LNCaP clone FGC (cell line): ENCODE measurements at places on chromosomes 16 and 17.
A peak's percentile ranks its signal among the peaks of the same experiment; 100 is the strongest.

DNA sequence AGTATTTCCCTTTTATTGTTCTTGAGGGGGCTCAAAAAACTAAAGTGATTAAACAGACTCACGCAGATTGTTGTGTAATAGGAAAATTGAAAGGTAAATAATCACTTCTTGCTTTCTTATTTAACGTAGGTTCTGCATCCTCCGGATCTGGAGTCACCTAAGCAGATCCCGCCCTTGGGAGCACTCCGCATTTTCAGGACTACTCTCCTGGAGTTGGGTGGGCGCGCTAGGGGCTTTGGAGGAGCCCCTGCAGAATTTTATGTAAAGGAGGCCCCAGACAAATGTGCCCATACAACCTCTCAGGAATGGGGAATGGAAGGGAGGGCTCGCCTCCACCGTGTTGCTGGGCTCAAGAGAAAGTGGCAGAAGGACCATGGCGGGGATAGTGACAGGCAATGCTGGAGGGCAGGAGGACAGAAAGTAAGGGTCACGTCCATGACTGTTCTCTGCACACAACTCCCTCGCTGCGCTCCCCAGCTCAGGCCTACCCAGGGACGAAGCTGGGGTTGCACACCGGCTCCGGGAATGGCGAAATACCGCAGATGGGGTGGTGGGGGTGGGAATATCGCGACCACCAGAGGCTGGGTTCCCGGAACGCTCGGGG lies 8.3 kb downstream of the MT2A start:
- DNase-seq = no peak

GRCh38 chr17:4789701-4789950 lies 862 bp downstream of the GLTPD2 start:
- DNase-seq = no peak

GRCh38 chr16:4664538-4665418 lies 28.6 kb upstream of the NUDT16L1 start:
- DNase-seq = no peak

DNA sequence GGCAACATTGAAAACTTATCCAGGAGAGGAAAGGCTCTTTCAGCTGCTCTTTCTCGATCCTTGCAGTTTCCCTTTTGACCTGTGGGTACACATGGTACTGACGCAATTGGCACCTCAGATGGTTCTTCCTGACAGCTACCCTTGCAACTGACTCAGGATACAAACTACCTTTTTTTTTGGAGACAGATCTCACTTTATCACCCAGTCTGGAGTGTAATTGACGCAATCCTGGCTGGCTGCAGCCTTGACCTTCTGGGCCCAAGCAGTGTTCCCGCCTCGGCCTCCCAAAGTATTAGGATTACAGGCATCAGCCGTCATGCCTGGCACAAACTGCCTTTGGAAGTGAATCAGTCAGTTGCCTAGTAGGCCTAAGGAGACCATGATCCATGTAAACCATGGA lies 607.2 kb downstream of the WWOX start:
- no peak for DNase-seq

DNA sequence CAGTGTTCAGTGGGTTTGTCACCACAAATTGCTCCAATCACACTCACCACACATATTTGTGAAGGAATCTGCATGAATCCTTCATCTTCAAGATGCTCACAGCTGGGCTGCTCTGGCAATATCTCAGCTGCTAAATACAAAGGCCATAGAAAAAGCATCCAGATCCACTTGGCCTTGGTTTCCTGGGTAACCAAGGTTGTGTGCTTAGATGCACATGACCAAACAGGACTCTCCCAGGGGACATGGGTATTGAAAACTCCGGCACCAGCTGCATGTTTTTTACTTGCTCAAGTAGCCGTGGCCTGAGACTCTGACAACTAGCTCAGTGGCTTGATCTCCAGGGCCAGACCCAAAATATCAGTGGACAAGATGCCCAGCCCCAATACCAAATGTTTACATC lies 131.3 kb downstream of the CBLN1 start:
- no peak for DNase-seq

DNA sequence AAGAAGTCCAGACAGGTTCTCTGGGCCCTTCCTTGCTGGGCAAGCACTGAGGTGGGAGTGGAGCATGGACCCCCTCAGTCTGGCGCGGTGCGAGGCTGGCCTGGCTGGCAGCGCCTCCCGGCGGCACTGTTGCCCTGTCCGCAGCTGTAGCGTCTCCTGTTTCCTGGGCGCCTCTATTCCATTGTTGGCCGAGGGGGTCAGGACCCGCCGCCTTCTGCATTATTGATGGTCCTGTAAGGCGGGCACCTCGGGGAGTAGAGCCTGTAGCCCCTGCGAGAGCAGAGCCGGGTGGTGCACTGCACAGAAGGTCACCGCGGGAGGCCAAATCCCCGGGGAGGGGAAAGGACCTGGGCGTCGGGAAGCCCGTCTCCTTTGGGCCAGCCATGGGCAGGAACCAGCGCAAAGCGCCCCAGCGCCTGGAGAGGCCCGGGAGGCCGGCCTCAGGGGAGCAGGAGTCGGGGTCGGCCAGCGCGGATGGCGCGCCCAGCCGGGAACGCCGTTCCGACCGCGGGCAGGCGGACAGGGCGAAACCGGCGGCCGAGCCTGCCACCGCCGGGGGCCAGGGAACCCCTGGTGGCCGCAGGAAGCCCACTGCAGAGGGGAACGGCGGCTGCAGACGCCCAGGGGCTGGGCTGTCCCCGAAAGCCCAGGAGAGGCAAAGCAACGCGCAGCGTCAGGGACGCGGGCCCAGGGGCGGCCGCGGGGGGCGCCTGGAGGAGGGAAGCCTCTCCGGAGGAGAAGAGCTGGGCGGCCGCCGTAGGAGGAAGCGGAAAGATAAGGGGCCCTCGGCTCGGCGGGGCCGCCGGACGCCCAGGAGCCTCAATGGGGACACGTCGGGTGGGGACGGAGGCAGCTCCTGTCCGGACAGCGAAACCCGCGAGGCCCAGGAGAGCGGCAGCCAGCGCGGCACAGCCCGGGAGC lies at the start of gene MYO15B:
TSS of gene MYO15B (plus strand) at position 126 of the 921 bp plus-strand sequence. CDS start at position 384, 258 bp downstream.
- DNase-seq = no peak

- DNase-seq = no peak
Measured at GRCh38 chr16:3861808-3862451, 18.6 kb downstream of the CREBBP start.

GRCh38 chr17:80565343-80566053 lies 20.9 kb downstream of the RPTOR start:
- DNase-seq = no peak

DNA sequence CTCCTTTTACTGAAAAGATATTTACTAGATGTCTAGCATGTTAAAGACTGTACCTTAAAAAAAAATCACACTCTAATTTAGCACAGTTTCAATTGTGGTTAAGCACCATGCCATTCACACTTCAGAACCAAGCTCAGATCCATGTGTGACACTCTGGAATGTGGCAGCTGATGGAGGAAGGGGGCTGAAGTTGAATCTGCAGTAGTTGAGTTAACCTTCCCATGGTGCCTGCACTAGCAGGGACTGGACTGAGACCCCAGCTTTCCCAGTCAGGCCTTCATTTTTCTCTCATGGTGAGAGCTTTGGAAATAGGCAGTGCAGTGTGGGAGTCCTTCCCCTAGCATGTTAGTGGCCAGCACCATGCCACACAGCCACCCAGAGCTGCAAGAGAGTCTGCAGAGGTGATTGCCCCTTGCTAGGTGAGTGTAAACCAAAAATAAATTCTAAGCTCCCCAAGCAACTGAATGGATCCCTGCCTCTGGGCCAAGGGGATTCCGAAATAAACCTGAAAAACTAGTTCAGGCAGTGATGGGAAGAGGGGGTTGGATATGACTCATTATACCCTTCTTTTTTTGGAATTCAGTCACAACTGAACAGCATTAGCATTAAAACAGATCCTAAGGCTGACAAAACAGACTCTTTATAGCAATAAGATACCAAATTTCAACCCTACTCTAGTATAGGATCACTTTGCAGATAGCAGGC lies 208.5 kb downstream of the WWOX start:
- DNase-seq = no peak

DNA sequence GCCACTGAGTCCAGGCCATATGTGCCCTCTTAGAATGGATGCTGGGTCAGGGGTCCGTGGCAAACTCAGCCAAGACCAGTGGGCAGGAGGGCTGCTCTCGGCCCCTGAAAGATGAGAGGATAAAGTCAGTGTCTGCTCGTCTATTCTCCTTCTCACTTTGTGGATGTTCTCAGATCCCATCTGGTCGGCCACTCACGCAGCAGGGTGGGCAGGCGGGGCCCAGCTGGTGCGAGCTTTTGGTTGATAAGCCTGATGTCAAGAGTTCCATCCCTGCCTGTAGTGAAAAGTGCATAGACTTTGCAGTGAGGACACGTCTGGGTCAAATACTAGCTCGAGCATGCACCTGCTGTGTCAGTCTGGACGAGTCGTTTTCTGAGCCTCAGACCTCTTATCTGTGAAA lies 556.2 kb upstream of the EEF2KMT start:
- no peak for DNase-seq

DNA sequence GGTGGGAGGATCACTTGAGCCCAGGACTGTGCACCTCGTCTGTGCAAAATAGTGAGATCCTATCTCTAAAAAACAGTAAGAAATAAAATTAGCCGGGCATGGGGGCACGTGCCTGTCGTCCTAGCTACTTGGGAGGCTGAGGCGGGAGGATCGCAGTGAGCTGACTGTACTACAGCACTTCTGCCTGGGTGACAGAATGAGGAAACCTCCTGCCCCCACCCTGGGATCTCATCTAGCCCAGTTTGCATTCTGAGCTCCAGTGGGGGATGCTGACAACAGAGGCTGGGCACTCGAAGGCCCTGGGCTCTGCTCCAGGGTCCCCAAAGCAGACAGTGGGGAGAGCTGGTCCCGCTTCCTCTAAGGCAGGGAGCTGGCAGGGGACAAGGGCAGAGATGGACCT lies 7.1 kb downstream of the NAGPA start:
- DNase-seq = no peak

DNA sequence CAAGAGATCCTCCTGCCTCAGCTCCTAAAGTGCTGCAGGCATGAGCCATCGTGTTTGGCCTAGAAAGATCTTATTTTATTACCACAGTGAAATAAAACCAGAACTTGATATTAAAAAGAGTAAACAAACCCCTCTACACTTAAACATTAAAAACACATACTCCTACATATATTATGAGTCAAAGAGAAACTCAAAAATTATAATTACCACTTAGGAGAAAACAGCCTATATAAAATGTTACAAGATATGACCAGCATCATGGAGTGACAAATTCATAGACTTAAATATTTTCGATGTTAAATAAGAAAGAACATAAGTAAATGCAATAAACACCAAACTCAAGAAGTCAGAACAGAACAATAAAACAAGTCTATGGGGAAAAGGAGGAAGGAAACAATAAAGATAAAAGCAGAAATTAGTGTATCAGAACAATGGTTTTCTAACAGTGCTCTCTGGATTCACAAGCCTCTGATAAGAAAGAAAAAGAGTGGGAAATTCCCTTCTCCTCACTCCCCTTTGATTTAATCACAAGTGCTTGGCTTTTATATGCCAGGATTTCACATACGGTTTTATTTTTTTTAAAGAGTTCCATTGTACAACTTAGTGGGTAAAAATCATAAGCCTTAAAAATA lies 23.0 kb downstream of the SKAP1 start:
- peak; percentile 39 for DNase-seq

DNA sequence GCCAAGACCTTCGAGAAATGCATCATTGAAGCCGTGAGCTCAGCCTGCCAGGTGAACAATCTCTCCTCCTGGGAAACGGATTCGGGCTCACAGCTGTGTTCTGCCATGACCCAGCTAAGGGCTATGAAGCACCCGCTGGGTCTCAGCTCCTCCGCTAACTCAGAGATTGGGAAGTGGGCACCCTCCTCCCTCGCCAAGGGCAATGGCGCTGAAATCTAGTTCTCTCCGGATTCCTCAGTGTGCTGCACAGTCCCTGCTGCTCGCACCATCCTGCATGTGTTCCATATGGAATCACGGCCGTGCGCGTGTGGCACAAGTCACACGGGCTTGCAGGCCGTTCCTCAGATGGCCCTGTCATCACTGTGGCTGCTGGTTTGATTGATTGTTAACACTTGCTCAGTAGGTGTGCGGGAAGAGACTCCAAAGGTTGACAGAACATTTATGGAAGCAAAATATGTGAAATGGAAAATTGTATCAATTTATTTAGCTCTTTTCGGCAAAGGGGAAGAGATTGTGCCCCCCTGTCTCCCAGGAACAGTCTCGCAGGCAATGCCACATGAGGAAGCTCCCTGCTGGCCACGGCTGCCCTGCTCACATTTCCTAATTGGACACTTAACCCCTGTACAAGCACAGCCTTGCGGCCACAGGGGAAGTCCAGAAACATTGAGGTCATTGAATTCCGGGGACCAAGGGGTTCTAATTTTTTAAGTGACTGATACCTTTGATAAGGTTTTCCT lies 58.8 kb downstream of the RNF213 start:
- DNase-seq = no peak

DNA sequence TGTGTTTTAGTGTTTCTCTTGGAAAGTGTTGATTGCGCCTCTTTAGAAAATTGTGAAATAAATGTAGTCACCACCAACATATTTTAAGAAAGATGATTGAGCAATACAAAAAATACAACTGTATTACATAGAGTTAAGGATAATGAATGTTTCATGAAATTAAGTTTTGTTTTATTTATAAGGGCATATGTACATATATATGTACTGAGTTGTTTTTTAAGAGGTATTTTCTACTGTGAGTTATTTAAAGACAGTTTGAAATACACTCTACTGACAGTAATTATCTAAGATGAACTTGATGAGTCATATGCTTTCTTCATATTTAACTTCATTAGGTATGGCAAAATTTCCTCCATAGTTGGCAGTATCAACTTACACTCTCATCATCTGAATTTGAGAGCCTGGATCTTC lies 411.7 kb downstream of the HS3ST3B1 start:
- DNase-seq = no peak

DNA sequence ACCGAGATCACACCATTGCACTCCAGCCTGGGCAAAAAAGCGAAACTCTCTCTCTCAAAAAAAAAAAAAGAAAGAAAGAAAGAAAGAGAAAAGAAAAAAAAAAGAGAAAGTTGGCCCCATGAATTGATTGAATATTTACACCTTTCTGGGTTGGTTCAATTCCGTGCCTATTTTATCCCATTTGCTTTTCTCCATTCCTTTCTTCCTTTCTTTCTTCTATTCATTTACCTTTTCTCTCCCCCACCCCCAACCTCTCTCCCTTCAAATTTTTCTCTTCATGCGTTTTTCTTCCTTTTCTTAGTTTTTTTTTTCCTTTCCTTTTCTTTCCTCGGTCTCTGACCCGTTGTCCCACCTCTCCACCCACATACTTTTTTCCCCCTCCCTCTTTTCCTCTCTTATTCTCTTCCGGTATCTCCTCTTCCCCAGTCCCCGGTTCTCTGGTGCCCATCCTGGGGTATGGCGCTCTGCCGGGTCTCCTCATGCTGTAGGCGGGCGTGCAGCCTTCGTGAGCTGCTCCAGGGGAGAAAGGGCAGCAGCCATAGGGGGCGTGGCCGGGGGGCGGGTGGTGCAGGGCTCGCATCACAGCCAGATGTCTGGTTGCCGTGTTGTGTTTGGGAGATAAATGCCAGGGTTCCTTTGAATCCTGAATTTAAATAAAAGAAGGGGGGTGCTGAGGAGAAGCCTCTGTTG lies 5.3 kb upstream of the COL1A1 start:
- DNase-seq = no peak

DNA sequence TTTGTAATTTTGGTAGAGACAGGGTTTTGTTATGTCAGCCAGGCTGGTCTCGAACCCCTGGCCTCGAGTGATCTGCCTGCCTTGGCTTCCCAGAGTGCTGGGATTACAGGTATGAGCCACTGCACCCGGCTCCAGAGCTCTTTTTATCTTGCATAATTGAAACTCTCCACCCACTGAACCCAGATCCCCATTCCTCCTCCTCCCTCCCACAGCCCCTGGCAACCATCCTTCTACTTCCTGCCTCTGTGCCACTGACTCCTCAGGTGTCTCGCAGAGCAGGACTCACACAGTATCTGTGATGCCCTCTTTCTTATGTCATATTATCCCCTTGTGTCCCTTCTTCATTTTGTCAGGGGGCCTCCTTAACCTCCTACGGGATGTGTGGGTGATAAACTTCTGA lies 340.7 kb downstream of the SLC39A11 start:
- no peak for DNase-seq
